Thoracic aorta (tissue), 2 donors: ENCODE measurements at places on chromosomes 12 and 14. TPM values are rescaled to one million over a fixed set of nuclear protein-coding genes. Genes with fewer than 3 reads are reported as not detected.

- no peak overlapping the region for H3K4me3 ChIP-seq
- no peaks in the 10 kb centered on the region for H3K4me1 ChIP-seq
- H3K27ac ChIP-seq = no peak overlapping the region
- no peaks in the 10 kb centered on the region for H3K36me3 ChIP-seq
- H3K27me3 ChIP-seq = no peaks in the 10 kb centered on the region
- no peak for DNase-seq
Measured at GRCh38 chr12:93016752-93017350, 87.8 kb upstream of the EEA1 start.

DNA sequence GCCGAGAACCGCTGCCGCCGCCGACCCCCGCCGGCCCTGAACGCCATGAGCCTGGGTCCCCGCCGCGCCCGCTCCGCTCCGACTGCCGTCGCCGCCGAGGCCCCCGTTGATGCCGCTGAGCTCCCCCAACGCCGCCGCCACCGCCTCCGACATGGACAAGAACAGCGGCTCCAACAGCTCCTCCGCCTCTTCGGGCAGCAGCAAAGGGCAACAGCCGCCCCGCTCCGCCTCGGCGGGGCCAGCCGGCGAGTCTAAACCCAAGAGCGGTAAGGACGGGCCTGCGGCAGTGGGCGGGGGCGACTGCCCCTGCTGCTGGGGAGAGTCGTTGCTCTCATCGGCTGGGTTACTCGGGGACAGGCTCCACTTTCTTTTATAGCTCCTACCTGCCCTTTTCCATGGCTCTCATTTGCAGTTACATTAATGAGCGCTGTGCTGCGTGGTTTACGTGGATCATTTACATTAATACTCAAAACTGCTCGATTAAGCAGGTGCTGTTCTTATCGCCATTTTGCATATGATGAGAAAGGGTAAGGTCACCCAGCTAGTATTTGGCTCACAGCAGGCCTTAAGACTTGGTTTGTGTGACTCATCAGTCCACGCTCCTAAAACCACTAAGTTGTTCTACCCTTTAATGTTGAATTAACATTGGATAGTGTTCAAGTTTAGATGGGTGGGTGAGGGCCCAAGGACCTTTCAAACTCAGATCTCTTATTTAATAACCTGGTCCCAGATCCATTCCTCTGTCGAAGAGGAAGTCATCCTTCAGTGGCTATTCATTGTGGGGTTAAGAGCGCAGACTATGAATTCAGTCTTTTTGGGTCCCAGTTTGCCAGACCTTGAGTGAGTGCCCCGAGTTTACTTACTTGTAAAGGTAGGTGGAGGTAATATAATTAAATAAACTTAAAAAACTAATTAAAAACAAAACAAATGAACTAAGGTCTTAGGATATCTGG is 823 bp downstream of the RNF10 start:
- H3K36me3 ChIP-seq = no peaks in the 10 kb centered on the region
- DNase-seq = no peak
- H3K4me1 ChIP-seq = peaks cover 48% of the 10 kb centered on the region
- peak overlapping the region; percentile 83 for H3K4me3 ChIP-seq

DNA sequence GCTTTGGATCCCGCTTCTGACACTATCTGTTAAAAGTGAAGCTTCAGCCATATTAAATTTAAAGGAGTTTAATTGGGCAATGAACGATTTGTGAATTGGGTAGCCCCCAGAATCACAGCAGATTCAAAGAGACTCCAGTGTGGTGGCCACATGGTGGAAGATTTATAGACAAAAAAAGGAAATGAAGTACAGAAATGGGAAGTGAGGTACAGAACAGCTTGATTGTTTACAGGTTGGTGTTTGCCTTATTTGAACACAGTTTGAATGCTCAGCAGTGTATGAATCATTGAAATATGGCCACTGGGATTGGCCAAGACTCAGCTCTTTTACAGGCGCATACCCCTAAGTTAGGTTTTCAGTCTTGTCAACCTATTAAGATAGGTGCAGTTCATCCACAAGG is 21.9 kb downstream of the CCDC91 start:
- no peak overlapping the region for H3K4me3 ChIP-seq
- no peak for DNase-seq
- peaks cover 6% of the 10 kb centered on the region for H3K4me1 ChIP-seq
- H3K27me3 ChIP-seq = no peaks in the 10 kb centered on the region
- H3K27ac ChIP-seq = no peak overlapping the region
- H3K36me3 ChIP-seq = no peaks in the 10 kb centered on the region

GRCh38 chr14:83994020-83994419 is 1535.9 kb upstream of the FLRT2 start:
- DNase-seq = no peak
- H3K27ac ChIP-seq = no peak overlapping the region
- no peaks in the 10 kb centered on the region for H3K36me3 ChIP-seq
- no peaks in the 10 kb centered on the region for H3K4me1 ChIP-seq
- no peaks in the 10 kb centered on the region for H3K27me3 ChIP-seq

- H3K27me3 ChIP-seq = no peaks in the 10 kb centered on the region
- no peaks in the 10 kb centered on the region for H3K36me3 ChIP-seq
- peaks cover 27% of the 10 kb centered on the region for H3K4me1 ChIP-seq
- H3K27ac ChIP-seq = peak overlapping the region; percentile 86
Measured at GRCh38 chr12:2264651-2265232, 212.0 kb downstream of the CACNA1C start.

DNA sequence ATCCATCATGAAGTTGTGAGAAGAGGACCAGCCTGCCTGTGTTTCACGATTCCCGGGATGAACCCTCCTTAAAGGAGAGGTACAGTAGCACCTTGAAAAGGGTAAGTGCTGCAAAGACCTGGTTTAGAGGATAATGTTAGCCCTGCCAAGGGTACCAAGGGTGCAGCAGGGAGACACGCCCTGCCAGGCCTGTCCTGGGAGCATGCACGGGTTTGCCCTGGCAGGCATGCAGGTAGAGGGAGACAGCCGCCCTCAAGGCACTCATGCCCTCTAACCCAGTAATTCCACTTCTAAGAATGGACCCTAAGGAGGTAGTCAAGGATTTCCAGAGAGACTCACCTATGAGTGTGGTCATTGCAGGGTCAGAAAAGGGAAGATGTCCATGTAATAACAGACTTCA is 65.0 kb downstream of the DIO3 start:
- no peaks in the 10 kb centered on the region for H3K27me3 ChIP-seq
- DNase-seq = no peak
- peaks cover 7% of the 10 kb centered on the region for H3K4me1 ChIP-seq

DNA sequence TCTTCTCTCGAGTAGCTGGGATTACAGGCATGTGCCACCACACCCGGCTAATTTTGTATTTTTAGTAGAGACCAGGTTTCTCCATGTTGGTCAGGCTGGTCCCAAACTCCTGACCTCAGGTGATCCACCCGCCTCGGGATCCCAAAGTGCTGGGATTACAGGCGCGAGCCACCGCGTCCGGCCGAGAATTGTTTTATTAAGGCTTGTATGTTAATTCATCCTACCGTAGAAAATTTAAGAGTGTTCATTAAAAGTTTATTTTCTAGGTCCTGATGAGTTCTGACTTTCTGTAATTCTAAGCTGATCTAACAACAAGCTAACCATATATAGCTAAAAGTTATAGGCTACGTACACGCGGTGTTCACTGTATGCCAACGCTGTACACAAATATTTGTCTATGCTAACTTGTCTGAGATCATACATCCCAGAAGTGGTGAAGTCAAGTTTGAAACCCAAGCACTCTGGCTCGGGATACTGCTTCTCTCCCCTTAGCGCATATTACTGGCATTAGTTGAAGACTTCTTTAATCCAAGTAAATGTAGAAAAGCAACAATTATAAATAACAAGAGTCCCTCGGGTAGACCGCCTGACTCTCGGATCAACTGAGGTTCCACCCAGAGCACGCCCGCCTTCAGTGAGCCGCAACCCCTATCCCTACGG is 570 bp upstream of the MRPS35 start:
- H3K4me1 ChIP-seq = peaks cover 22% of the 10 kb centered on the region
- DNase-seq = no peak

DNA sequence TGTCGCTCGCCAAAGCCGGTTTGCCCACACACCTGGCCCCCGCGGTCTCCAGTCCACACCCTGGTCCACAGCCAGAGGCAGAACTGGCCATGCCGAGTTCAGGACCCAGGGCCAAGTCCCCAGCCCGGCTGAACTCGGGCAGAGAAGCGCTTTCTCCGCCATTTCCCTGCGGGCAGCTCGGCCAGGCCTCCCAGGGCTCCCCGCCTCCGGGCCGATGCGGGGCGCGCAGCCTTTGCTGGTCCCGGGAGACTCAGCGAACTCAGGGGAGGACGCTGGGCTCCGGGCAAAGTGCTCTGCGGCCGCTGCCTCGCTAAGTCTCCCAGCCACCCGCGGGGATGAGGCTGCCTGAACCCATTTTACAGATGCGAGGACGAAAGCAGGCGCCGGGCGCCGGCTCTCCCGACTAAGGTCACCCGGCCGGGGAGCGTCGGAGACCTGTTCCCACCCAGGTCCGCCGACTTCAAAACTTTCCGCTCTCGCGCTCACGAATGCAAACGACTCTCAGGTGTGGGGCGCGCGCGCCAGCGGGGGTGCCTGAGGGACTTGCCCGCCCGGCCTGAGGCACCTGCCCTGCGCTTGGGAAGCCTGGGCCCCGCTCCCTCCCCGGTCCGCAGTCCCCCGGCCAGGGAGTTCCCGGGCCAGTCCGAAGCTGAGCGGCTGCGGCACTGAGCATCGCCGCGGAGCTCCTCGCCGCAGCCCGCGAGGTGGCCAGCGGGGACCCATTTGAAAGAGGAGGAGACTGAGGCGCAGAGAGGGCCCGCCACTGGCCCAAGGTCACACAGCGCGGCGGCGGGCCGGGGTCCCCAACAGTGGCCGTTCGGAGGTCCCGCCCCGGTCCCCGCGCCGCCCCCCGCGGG is 627 bp downstream of the TESC start:
- no peaks in the 10 kb centered on the region for H3K27me3 ChIP-seq
- no peak for DNase-seq
- H3K27ac ChIP-seq = no peak overlapping the region
- peak overlapping the region; percentile 77 for H3K4me3 ChIP-seq
- no peaks in the 10 kb centered on the region for H3K36me3 ChIP-seq
- H3K4me1 ChIP-seq = no peaks in the 10 kb centered on the region

DNA sequence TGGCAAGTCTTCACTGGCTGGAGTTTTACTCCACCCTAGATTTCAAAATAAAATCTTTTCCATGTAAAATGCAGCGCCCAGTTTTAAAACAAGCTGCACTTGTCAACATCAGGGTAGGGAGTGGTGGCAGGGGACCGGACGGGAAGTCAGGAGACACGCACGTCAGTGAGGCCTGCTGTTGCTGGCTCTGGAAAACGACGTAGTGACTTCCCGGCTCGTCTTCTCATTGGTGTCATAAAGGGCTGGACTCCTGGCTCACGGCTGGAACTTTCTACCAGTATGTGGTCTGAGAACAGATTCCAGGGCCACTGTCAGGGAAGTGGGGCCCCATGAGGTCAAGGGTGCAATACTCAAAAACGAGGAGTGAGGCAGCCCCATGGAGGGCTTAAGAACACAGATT is 64.2 kb upstream of the FOXN3 start:
- no peak for DNase-seq

Gene PLBD1
- total RNA-seq = 12.8 TPM

- peak overlapping the region; percentile 76 for H3K27ac ChIP-seq
- H3K36me3 ChIP-seq = no peaks in the 10 kb centered on the region
- H3K4me1 ChIP-seq = peaks cover 71% of the 10 kb centered on the region
- DNase-seq = no peak
- no peak overlapping the region for H3K4me3 ChIP-seq
Measured at GRCh38 chr12:25995906-25996305, 37.4 kb downstream of the RASSF8 start.

DNA sequence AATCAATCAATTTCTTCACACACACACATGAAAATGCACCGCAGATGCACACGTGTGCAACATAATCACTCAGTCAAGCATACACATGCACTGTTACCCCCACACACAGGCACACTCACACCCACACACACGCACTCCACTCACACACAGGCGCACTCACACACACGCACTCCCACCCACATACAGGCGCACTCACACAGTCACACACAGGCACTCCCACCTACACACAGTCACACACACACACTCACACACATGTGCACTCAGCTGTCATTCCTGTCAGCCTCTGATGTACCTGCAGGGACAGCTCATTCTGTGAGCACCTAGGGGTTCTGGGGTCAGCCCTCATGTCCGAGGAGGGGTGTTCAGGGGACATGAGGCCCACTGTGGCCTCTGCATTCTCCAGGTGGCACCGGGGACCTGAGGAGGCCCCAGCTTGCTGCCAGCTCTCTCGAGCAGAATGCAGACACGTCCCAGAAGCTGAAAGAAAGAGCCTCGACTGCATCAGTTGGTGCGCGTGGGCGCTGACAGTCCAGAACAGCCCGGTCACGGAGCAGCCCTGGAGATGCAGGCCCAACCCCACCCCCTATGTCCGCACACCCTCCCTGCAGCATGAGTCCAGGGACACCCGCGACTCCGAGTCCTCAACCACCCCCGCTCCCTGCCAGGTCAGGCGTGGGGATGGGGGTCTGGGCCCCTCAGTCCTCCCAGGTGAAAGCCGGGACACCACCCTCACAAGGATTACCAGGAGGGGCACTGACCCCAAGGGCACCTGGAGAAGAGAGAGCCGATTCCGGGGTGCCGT is 69.3 kb downstream of the NOC4L start:
- no peak for DNase-seq
- H3K27ac ChIP-seq = no peak overlapping the region
- H3K4me1 ChIP-seq = no peaks in the 10 kb centered on the region
- H3K27me3 ChIP-seq = no peaks in the 10 kb centered on the region
- H3K36me3 ChIP-seq = no peaks in the 10 kb centered on the region
- H3K4me3 ChIP-seq = no peak overlapping the region

- H3K36me3 ChIP-seq = no peaks in the 10 kb centered on the region
- no peaks in the 10 kb centered on the region for H3K4me1 ChIP-seq
- H3K27me3 ChIP-seq = no peaks in the 10 kb centered on the region
- H3K27ac ChIP-seq = no peak overlapping the region
- H3K4me3 ChIP-seq = no peak overlapping the region
Measured at GRCh38 chr12:131381716-131382430, 329.0 kb upstream of the SFSWAP start.

GRCh38 chr12:104505095-104505818 is 48.5 kb downstream of the CHST11 start:
- no peaks in the 10 kb centered on the region for H3K27me3 ChIP-seq
- H3K36me3 ChIP-seq = no peaks in the 10 kb centered on the region
- no peak for DNase-seq

DNA sequence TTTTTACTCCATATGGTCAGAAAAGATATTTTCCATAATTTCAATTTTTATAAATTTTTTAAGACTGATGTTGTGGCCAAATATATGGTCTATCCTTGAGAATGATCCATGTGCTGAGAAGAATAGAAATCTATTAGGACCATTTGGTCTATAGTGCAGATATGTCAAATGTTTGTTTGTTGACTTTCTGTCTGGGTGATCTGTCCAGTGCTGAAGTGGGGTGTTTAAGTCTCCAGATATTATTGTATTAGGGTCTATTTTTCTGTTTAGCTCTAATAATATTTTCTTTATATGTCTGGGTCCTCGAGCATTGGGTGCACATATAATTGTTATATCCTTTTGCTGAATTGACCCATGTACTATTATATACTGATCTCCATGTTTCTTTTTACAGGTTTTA is 308.9 kb upstream of the LMO3 start:
- H3K27me3 ChIP-seq = no peaks in the 10 kb centered on the region
- H3K4me3 ChIP-seq = no peak overlapping the region
- H3K27ac ChIP-seq = no peak overlapping the region
- H3K4me1 ChIP-seq = no peaks in the 10 kb centered on the region
- H3K36me3 ChIP-seq = no peaks in the 10 kb centered on the region
- no peak for DNase-seq
